Upper lobe of left lung (tissue), 6 donors: ENCODE measurements at places on chromosomes 1 and 21. TPM values are rescaled to one million over a fixed set of nuclear protein-coding genes. Genes with fewer than 3 reads are reported as not detected.

Gene TAF13
- 28.7 TPM for total RNA-seq

GRCh38 chr21:39055167-39055767 lies 128.0 kb downstream of the PSMG1 start:
- DNase-seq = no peak

DNA sequence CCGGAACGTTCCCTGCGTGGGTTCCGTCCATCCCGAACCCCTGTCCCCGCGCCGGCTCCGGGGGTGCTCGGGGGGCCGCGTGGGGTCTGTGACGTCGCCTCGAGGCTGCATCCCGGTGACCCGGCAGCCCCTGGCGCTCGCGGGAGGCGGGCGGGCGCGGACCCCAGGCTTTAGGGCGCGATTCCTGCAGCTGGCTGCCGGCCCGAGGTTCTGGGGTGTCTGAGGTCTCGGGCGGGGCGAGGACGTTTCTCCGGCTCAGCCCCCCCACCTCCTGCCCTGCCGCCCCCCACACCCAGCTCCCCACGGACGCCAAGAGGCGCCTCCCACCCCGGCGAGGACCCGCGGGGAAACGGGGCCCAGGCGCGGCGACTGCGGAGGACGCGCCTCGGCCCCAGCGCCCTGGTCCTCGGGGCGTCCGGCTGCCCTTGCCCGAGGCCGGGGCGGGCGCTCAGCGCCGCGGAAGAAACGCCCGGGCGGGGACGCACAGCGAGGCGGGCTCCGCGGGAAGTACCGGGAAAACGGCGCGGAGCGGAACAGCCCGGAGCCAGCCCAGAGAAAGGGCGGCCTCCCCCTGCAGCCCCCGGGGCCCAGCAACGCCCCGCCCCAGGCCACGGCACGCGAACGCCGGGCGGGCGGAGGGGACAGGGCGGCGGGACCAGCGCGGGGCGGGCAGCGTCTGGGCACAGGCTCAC lies 1.3 kb upstream of the PCBP3 start:
- peak; percentile 89 for DNase-seq

DNA sequence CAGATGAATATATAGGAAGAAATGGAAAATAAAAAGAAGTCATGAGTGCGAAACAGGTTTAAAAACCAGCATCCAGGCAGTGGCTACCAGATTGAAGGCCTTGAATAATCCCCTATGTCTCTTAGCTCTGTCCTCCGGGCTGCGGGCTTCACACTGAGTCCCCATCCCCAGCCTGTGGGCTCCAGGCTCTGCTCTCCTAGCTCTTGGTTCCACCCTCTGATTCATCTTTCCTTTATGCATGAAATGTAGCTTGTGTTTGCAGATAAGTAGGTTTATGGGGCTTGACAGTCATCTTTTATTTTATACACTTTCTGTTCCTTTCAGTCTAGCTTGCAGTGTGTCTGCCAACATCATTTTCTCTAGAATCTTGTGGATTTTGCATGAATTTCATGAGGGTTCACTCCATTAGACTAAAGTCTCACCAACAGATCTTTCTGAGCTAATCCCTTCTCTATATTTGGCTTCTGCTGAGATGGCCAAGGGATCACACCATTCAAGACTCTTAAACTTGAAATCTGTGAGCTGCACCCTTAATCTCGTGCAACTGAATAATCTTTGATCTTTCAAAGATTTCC lies 174.5 kb downstream of the PLPPR4 start:
- DNase-seq = no peak

DNA sequence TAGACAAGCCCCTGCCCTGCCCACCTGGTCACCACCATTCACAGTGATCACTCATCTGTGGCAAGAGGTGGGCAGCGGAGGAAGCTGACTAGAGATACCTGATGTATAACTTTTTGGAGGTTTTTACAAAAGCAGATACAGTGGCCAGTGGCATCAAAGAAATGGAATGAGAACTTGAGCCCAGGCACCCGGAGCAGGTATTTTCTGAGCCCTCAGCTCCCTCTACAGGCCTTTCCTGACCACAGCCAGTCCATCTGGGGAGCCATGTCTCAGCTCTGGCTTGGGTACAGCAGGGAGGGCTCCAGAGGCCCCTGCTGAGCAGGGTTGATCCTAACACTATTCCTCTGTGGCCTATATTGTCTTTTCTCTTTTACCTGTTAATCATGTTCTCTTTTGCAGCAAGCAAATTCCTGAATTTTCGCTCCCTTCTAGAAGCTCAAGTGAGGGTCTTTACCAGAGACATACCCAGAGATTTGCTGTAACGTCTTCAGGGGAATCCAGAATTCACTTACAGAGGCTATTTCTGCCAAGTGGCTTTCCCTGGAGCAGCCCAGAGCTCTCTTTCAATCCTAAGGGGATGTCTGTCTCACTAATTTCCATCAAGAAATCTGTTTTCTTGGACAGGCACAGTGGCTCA lies 27.3 kb downstream of the GPR157 start:
- no peak for DNase-seq
